ENCODE measurements at places on chromosomes 1 and 21.

DNA sequence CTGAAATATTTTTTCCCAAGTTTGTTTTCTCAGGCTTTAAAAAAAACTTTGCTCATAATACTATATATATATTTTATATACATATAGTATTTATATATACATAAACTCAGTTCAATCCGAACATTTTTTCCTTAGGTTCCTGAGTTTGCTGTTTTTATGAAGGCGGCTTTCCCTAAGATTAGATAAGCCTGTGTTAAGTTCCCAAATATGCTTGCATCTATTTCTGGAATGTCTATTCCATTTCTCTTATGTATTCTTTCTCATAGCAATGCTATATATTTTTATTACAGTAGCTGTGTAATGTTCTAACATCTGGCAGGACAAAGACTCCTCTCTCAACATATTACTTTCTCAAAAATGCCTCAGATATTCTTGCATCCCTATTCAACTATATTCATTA, 45.9 kb downstream of the ADSS2 start:
- no peak for DNase-seq

DNA sequence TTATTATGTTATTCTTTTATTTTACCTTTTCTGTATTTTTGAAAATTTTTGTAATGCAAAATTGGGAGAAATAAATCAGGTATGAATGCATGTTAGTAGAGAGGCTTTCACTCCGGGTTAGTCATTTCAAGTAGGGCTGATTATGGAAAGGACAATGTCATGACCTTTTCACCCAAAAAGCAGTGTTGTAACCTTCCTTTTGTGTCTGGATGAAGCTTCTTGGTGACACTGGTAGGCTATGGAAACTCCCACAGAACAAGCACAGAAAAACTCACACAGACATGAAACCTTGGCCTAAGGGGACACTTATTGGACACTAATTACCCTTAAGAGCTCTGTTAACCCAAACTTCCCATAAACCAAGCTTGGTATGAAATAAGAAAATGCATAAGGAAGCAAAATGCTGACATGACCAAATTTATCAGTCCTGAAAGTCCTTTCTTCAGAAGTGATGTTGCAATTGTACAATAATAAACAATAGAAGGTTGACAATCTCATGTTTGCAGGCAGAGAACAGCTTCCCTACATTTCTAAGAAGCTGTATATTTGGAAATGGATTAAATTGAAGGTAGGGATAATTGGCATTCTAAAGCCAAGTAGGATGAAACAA, 70.0 kb upstream of the KCNJ15 start:
- DNase-seq: no peak

- DNase-seq: no peak
Measured at GRCh38 chr1:225321784-225322183, 106.1 kb downstream of the LBR start.

DNA sequence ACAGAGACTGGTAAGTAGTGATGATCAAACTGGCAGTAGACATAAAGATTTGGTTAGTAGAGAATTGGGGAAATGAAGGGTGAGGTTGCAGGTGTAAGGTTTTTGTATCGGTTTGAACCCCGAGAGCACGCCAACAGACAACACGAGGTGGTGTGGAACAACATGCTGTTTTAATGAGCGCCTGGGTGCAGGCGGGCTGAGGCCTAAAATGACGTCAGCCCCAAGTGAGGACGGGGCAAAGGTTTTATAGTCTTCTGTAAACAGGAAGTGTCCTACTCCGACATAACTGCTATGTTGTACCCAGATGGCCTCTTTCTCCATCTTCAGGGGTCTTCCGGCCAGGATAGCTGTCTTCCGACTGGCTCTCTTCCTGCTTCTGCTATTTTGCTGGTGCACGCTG, 178.8 kb downstream of the HHIPL2 start:
- DNase-seq: no peak

DNA sequence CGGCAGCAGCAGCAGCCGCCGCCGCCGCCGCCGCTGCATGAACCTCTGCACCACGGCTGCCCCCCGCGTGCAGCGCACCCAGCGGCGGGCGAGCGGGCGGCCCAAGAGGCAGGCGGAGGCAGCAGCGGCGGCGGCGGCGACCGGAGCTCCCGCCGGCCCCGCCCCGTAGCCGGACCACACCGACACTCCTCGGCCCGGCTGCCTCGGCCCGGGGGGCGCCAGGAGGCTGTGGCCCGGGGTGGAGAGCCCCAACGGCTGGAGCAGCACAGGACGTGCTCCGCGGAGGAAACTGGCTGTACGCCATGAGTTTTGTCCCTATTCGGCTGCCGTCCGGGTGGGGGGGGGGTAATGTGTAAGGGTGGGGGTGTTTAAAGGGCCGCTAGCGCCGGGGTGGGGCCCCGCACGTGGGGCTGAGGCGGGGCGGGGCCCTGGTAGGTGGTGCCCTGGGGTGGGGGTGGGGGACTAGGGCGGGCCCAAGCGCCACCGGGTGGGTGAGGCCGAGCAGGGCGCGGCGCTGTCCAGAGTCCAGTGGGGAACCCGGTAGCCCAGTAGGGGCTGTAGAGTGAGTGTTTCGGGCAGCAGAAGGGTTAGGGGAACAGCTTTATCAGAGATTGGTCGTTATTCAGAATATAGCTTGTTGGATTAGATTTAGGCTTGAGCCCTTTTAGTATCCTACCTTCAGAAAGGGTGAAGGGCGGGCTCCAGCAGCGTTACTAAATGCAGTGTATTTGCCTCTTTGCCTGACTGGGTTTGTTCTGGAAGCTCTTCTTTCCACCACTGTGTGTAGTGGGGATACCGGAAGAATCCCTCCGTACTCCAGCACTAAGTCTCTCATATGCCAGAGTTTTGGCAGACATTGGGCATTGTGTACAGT, at the start of gene FAM78B:
TSS of gene FAM78B (minus strand) at position 304 of the 874 bp plus-strand sequence. CDS start 753 bp downstream, outside the sequence.
- peak; percentile 58 for DNase-seq

DNA sequence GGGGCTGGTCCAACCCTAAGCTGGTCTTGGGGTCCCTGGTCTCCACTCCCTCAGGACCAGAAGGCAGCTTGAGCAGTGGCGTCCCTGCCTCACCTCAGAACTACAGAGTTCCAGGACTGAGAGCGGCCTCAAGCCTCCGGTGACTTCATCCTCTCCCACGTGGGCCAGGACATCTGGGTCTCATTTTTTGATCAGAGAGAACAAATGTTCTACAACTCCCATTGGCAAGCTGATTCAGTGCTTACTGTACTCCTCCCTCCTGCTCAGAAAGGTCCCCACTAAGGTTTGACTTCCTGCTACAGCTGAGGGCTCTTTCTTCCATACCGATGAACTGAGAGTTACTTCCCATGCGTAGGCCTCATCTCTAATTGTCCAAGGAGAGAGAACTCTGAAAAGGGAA, 78.5 kb downstream of the PLXNA2 start:
- DNase-seq: peak; percentile 82

- DNase-seq: no peak
Measured at GRCh38 chr1:107740579-107740978, 224.4 kb downstream of the VAV3 start.

DNA sequence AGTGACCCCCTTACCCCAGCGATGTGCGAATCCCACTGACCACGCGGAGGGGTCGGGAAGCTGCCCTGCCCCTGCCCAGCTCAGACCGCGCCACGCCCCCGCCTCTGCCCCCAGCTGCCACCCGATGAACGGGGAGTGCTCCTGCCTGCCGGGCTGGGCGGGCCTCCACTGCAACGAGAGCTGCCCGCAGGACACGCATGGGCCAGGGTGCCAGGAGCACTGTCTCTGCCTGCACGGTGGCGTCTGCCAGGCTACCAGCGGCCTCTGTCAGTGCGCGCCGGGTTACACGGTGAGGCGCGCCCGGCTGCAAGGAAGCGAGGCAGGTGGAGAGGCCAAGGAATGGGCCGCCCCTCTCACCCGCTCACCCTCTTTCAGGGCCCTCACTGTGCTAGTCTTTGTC, 11.9 kb upstream of the LRRC71 start:
- no peak for DNase-seq

- DNase-seq: peak; percentile 27
Measured at GRCh38 chr1:107430540-107431228, 289.8 kb downstream of the NTNG1 start.
